ENCODE measurements at places on chromosomes 7 and 10. TPM values are rescaled to one million over a fixed set of nuclear protein-coding genes. Genes with fewer than 3 reads are reported as not detected.
A peak's percentile ranks its signal among the peaks of the same experiment; 100 is the strongest.

- DNase-seq, result no peak
Measured at GRCh38 chr7:111107579-111107978, 16.7 kb downstream of the LRRN3 start.

DNA sequence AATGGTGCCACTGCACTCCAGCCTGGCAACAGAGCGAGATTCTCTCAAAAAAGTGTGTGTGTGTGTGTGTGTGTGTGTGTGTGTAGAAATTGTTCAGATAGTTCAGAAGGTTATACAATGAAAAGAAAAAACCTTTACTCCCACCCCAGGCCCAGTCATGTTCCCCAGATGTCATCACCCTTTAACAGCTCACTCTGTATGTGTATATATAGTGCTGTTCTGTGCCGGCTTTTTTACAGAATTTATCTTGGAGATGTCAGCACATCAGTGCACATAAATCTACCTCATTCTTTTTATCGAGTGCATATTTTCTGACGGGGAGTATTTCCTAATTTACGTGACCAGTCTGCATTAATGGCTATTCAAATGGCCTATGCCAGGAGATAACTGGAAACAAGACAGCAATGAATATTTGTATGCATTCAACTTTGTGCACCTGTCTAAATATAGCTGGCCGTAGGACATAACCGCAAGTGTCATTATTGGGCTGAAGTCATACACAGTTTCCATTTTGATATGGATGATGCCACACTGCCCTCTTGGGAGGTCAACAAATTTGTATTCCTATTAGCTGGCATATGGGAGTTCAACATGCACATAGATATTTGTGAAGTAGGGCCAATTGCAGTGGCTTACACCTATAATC, 11.7 kb downstream of the NIPSNAP2 start:
- no peak for DNase-seq

GRCh38 chr10:21509341-21510240, 15.9 kb downstream of the SKIDA1 start:
- DNase-seq, result no peak

- DNase-seq, result no peak
Measured at GRCh38 chr10:35626971-35627507, 15.1 kb downstream of the FZD8 start.

DNA sequence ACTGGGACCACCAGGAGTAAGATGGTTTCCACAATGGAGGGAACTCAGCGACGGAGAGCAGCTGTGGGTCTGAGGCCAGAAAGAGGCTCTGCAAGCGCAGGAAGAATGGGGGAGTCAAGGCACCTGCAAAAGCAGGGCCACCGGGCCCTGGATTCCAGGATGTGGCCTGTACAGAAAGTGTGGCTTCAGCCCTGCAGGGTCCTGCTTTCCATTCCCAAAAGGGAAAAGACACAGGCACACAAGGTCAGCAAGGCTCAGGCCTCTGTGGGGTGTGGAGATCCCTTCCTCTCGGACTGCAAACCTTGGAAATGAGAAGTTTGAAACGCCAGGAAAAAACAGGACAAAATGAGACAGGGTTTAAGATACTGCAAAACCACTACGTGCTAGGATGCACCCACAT, 232.5 kb downstream of the TNS3 start:
- DNase-seq, result no peak

- DNase-seq, result peak; percentile 8
Measured at GRCh38 chr7:146119002-146119401, 2.4 kb downstream of the CNTNAP2 start.

- no peak for DNase-seq
Measured at GRCh38 chr7:130473289-130473688, 18.6 kb upstream of the MEST start.

DNA sequence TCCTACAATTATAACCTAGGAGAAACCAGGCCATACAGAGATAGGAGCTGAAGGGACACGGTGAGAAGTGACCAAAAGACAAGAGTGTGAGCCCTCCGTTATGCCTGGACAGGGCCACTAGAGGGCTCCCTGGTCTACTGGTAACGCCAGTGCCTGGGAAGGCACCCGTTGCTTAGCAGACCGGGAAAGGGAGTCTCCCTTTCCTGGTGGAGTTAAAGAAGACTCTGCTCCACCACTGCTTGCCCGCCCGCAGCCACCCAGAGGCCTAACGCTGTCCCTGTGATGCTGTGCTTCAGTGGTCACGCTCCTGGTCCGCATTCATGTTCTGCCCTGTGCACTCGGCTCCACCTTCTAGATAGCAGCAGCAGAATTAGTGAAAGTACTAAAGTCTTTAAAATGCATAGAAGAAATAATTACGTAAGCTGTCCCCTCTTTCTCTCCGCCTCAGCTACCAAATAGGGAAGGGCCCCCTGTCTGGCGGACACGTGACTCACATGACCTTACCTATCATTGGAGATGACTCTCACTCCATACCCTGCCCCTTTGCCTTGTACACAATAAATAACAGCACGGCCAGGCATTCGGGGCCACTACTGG, 34.8 kb downstream of the GRID2IP start:
- DNase-seq, result peak; percentile 86

DNA sequence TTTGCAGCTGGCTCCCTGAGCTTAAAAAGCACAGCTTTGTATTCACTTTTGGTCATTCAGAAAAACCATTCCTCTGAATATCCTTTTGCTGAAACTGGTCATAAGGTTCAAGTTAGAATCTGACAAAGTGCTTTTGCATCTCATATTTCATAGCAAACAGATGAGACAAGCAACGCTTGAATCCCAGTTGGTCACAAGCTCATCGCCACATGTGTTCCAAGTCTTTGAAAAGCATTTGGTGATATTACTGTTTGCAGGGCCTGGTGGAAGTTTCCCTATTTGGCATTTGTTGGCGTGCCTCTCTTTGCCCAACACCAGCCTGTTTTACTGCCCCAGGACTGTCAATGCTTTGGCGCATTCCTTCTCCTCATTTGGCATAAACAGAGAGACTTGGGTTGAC, 10.3 kb downstream of the TACC2 start:
- DNase-seq, result no peak

- DNase-seq, result no peak
Measured at GRCh38 chr10:11104772-11105675, 87.4 kb downstream of the CELF2 start.

DNA sequence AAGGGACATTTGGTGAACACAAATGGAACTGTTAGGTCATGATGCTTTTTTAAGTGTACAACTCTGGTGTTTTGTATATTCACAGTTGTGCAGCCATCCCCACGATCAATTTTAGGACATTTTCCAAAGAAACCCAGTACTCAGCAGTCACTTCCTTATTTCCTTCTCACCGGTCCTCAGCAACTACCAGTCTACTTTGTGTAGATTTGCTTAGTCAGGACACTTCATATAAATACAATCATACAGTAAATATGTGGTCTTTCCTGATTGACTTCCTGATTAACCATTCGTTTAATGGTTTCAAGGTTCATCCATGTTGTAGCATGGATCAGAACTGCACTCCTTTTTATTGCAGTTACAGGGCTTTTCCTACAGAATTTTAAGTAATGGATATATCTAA, 14.4 kb downstream of the SGPL1 start:
- no peak for DNase-seq

- no peak for DNase-seq
Measured at GRCh38 chr10:17357781-17358180, 96.6 kb downstream of the ST8SIA6 start.

DNA sequence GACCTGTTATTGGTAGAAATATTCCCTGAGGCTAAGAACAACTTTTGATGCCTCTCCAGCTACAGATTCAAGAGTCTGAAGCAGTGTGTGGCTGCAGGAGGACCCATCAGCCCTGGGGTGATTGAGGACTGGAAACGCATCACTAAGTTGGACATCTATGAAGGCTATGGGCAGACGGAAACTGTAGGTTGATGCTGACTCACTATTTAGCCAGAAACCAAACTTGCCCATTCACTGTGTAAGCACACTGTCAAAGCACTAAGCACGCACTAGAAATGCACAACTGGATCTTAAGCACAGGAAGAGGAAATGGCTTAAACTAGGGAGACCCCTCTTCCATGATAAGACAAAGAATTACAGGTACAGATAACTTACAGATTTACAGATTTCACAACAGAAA, 20.8 kb downstream of the ACSM6 start:
- no peak for DNase-seq

DNA sequence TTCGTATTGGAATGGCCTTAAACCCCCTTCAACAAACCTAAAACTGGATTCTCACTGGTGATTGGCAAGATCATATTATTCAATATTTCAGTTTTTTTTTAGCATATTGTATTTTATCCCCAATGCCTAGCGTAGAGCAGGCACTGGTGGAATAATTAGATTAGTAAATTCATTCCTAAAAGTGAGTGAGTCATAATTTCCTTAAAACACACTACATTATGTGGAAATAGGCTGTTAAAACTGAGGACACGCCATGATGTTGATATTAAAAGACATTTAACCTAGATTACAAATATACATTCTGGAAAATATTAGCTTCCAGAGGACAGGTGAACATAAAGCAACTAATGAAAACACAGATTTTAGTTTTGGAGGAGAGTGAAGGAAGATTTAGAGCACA, 463.9 kb downstream of the PARD3 start:
- DNase-seq, result no peak

- DNase-seq, result no peak
Measured at GRCh38 chr10:18196806-18197550, 56.8 kb downstream of the CACNB2 start.

GRCh38 chr10:6781133-6781770, 201.2 kb upstream of the PRKCQ start:
- DNase-seq, result no peak

GRCh38 chr10:22321156-22321923, 441 bp downstream of the BMI1 start:
- no peak for DNase-seq

- DNase-seq, result no peak
Measured at GRCh38 chr7:45033261-45033930, 33.4 kb downstream of the CCM2 start.

The PIP gene
- not detected for polyA plus RNA-seq

The FANK1 gene
- 1.0 TPM for polyA plus RNA-seq

The PDE6C gene
- 0.73 TPM for polyA plus RNA-seq

The GRID2IP gene
- 0.07 TPM for polyA plus RNA-seq

The SSC4D gene
- 0.74 TPM for polyA plus RNA-seq

The FAM131B gene
- 2.0 TPM for polyA plus RNA-seq

Measured in muscle of arm (tissue), 14 donors.